Activated T-helper 17 cell treated with anti-CD3 and anti-CD28 coated beads, Interleukin-2, amount 50 U/mL, for 72 hours (primary cell): ENCODE measurements at places on chromosomes 6 and 20. TPM values are rescaled to one million over a fixed set of nuclear protein-coding genes. Genes with fewer than 3 reads are reported as not detected.

PROCR gene
- total RNA-seq = 2.5 TPM

TAP1 gene
- total RNA-seq = 302 TPM

FILIP1 gene
- not detected for total RNA-seq

UNC93A gene
- total RNA-seq = not detected

TUBB1 gene
- total RNA-seq = 0.13 TPM

CST5 gene
- not detected for total RNA-seq

CST4 gene
- total RNA-seq = not detected

EEF1A2 gene
- total RNA-seq = 0.80 TPM

PRL gene
- not detected for total RNA-seq

LRRC73 gene
- 0.26 TPM for total RNA-seq

HLA-G gene
- 2.5 TPM for total RNA-seq

UBE2C gene
- total RNA-seq = 209 TPM

ACTL10 gene
- total RNA-seq = 1.5 TPM

FOXS1 gene
- not detected for total RNA-seq

RAB5IF gene
- total RNA-seq = 186 TPM

SLPI gene
- not detected for total RNA-seq

ARMH2 gene
- 0.45 TPM for total RNA-seq

ZNF311 gene
- 0.71 TPM for total RNA-seq

TBXT gene
- total RNA-seq = not detected

FKBP1C gene
- total RNA-seq = not detected

FAM184A gene
- total RNA-seq = 9.5 TPM

TRMT6 gene
- 43.2 TPM for total RNA-seq

ZNF334 gene
- 0.76 TPM for total RNA-seq

RHAG gene
- not detected for total RNA-seq

LIME1 gene
- 9.8 TPM for total RNA-seq

POLR3F gene
- total RNA-seq = 5.8 TPM
